ENCODE measurements at places on chromosomes 1 and 21.

- no peak for DNase-seq
These were observed 23.9 kb downstream of the GBP2 start for GRCh38 chr1:89102021-89102420.

DNA sequence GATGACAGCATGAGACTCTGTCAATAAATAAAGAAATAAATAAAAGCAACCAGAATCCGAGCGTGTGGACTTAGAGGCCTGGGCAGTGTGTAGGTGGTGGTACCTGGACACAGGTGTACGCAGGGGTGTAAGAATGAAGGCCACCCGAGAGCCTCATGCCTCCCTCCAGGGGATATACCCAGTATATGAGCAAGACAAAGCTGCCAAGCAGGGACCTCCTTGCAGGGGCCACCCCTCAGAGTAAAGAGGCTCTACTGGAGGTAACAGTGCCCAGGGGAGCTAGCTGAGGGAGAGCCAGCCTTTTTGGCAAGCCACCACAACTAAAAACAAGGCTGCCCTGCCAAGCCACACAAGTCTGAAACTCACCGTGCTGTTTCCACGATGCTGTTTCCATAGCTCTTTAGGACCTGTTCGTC, 179.2 kb upstream of the RAB4A start:
- DNase-seq = no peak

GRCh38 chr1:2414297-2414958, 2.1 kb upstream of the PEX10 start:
- DNase-seq = peak; percentile 61

DNA sequence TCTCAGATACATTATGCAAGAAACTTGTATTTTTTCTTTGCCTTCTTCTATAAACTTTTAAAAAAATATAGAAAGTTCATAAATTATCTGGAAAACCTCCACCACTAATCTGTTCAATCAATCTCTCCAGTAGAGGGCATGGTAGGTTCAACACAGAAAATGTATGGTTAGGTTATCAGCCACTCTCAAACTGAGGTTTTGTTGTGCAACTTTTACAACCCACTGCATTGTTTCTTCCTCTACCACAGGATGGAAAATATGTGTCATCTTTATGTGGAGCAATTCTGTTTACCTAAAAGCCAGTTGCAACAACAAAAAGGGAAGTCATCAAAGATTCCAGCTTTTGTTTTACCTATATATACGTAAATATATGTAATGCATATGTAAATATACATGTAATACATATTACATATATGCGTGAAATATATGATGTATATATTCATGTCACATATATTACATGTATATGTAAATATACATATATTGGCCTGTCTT, 3.0 kb upstream of the RGS2 start:
- DNase-seq = peak; percentile 84

GRCh38 chr1:154765970-154766369, 104.1 kb downstream of the KCNN3 start:
- peak; percentile 77 for DNase-seq

GRCh38 chr1:36178471-36179219, 22.7 kb downstream of the MAP7D1 start:
- no peak for DNase-seq

GRCh38 chr1:175918364-175918801, 175.0 kb upstream of the TNR start:
- no peak for DNase-seq

DNA sequence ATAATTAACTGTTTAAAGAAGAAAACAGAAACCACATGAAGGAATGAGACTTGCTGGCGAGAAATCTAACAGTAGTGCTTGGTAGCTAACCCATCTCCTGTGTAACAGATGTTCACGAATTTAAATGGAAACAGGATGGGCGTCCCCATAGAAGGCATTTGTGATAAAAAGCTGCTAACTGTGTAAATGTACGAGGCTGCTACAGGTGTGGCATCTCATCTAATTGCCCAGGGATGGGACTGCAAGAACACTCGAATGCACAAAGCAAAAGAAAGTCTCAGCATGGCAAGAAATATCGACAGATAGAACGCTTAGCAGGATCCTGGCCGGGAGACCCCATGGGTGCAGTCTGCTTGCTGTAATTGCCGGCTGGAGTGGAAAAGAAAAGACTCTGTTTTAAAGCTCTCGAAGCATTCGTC, 112.7 kb downstream of the RUNX1 start:
- DNase-seq = no peak

DNA sequence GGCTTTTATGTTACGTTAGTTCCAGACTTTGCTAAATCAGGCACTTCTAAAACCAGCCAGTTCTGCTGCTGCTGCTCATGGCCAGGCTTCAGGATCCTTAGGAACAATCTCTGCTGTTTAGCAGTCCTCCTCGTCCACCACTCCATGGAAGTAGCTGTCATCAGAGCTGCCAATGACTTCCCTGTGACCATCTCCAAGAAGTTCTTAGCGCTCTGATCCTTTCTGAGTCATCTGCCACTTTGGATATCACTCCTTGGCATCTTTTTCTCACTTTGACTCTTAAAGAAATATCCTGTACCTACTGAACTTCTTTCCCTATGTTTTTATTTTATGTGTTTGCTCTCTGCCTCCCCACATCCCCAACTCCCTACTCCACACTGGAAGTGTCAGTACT, 14.7 kb upstream of the IRF2BP2 start:
- DNase-seq = no peak

DNA sequence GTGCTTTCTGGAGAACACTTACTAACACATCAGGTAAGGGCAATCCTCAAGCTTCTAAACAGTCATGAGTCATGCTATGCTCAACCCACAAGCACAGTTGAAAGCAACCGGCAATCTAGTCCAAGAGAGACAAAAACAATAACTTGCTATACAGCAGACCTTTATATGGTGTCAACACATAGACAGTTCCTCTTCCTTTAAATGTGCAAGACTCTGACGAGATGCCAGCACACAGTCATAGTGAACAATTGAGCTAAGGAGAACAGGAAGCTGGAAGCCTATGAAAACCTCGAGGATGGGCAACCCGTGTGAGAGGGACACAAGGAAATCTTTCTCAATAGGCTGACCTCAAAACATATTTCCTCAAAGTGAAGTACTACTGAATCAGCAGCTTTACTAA, 5.3 kb downstream of the ADIPOR1 start:
- peak; percentile 92 for DNase-seq

- peak; percentile 43 for DNase-seq
These were observed 20.1 kb downstream of the ECE1 start for GRCh38 chr1:21270086-21270689.

GRCh38 chr1:156303241-156303640, 4.1 kb upstream of the VHLL start:
- no peak for DNase-seq

DNA sequence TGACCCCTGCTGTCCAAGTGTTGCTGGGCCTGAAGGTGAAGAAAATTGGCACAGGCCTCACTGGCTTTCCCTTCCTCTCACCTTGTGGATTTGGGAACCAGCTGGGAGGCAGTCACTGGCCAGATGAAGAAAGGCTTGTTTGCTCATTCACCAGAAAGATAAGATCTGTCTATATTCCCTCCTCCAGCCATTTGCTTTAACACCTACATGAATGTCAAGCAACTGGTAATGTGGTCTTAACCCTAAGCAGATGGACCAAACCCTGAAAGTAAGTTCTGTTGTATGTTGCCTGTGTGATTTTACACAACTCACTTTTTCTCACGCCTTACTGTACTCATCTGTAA, 10.3 kb upstream of the SRRM1 start:
- no peak for DNase-seq

- DNase-seq = no peak
These were observed 11.2 kb downstream of the PUM1 start for GRCh38 chr1:31054349-31054748.

GRCh38 chr1:20035114-20035513, 34.9 kb upstream of the PLA2G5 start:
- no peak for DNase-seq

DNA sequence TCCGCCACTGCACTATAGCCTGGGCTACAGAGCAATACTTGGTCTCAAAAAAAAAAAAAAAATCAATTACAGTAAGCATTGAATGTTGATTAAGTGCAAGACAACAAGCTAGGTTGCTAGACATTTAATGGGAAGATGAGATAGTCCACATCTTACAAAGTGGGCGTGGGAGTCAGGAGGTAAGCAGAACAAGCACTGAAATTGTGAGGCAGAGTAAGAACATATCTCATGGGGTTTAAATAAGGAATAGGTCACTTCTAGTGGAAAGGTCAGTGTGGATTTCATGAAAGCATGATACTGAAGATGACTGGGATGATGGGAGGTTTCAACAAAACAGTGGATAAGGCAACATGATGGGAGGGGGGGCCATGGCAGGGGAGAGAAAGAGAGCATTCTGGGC, 1.9 kb upstream of the OLFML2B start:
- no peak for DNase-seq

DNA sequence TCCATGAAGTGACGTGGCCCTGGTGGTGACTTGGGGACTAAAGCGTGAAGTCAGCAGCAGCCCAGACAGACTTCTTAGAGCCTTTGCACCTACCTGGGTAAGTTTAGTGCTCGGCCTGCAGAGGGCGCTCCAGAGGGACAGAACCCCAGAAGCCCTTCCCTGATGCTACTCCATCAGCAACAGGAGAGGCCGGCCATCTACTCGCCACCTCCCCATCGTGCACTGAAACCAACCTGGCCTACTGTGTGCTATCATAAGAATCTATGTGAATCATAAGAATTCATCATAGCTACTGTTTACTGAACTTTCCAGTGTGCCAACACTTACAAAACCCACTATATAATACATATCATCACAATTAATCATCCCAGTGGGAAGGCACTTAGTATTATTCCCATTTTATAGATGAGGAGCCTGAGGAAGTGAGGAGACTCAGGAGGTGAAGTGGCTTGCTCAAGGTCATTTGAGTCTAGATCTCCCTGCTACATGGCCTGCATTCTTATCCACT, 7.9 kb upstream of the EDN2 start:
- peak; percentile 73 for DNase-seq

- DNase-seq = peak; percentile 17
These were observed 18.5 kb downstream of the SERTAD4 start for GRCh38 chr1:210250998-210251679.

GRCh38 chr1:15212954-15213291, 34.1 kb upstream of the FHAD1 start:
- DNase-seq = no peak

DNA sequence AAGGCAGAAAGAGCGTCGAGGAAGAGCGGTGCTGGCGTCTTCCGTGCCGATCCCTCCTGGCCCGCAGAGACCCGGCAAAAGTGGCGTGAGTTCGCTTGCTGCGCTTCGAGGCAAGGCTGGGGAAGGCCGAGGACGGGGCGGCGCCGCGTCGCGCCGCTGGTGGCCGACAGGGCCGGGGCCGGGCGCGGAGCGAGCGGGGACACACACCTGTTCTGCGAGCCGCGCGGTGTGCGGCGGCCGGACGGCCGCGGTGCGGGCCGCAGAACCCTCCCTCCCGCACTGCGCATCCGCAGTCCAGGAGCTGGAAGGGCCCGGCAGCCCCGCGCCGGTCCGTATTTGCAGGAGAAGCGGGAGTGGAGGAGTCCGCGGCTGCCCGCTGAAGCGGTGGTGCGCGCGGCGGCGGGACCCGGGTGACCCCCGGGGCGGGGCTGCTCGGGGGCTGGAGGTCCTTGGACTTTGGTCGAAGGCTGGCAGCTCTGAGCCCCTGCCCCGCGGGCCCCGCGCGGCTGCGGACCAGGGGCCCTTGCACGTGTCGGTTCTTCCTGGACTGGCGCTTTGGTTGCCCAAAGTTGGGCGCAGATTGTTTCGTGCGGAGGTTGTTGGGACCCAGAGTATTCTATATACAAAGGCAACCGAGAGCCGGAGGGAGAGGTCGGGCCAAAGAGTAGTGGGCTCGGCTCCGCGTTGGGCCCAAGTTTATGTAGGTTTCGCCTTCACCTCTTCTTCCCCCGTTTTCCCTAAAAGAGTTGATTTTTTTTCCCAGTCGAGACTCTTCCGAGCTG, 2.6 kb downstream of the RNF220 start:
- DNase-seq = no peak

DNA sequence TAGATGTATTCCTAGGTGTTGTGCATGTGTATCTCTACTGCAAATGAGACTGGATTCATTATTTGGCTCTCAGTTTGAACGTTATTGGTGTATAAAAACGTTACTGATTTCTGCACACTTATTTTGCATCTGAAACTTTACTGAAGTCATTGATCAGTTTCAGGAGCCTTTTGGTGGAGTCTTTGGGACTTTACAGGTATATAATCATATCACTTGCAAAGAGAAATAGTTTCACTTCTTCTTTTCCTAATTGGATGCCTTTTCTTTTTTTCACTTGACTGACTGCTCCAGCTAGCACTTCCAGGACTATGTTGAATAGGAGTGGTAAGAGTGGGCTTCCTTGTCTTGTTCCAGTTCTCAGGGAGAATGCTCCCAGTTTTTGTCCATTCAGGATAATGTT, 252.2 kb downstream of the SMYD3 start:
- no peak for DNase-seq

DNA sequence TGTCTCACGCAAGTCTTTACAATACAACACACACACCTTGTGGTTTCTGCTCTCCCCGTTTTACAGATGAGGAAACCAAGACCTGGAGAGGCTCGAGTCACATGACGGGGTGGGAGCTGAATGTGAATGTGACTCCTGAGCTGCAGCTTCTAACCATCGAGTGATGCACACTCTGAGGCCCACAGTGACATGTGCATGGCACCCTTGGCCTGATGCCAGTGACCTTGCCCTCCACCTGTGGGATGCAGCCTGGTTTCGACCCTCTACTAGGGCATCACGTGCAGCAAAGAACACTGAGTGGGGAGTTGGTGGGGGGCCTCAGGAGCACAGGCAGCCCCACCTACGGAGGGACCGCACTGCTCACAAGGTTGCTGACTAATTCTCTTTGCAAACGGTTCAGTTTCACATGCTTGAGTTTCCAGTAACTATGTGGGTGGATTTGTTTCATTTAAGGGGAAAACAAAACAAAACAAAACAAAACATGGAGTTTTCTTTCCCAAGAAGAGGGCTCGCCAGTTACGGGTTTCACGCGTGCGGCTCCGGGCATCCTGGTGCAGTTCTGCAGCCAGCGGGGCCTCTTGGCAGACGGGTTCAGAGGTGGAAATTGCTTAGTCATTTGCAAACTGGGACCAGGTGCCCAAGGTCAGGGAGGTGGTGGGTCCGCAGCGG, 22.9 kb downstream of the SPSB1 start:
- no peak for DNase-seq

- no peak for DNase-seq
These were observed 765.5 kb upstream of the PRMT6 start for GRCh38 chr1:106290805-106291501.

GRCh38 chr21:38654580-38654979, 151.1 kb upstream of the ETS2 start:
- DNase-seq = no peak

DNA sequence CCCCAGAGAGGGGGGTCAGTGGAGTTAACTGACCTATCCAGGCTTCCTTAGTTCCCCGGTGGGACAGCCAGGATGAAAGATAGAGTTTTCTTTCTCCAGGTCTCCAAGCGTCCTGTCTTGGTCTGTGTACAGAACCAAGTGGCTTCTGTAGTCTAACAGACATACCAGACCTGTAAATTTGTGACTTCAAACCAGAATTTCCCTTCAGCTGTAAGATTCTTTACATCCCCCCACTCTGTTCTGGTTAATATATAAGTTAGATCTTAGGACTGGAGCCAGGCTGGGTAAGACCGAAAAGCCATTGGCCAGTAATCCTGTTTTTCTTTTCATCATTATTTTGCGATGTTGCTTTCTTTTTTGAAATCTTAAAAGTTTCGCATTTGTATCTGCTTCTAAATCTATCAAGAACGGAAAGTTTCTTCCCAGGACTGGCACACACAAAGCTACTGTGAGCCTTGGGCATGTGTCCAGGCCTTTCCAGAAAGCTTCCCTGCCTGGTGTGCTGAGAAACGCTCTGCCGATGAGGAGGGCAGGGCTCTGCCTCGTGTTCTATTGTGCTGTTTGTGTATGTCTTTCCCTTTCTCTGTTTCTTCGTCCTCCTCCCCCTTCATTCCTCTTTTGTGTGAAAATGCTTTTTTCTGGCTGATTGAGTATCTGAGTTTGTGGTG, 72.3 kb downstream of the RGL1 start:
- no peak for DNase-seq
